Keratinocyte (primary cell): ENCODE measurements at places on chromosomes 1 and 21.

DNA sequence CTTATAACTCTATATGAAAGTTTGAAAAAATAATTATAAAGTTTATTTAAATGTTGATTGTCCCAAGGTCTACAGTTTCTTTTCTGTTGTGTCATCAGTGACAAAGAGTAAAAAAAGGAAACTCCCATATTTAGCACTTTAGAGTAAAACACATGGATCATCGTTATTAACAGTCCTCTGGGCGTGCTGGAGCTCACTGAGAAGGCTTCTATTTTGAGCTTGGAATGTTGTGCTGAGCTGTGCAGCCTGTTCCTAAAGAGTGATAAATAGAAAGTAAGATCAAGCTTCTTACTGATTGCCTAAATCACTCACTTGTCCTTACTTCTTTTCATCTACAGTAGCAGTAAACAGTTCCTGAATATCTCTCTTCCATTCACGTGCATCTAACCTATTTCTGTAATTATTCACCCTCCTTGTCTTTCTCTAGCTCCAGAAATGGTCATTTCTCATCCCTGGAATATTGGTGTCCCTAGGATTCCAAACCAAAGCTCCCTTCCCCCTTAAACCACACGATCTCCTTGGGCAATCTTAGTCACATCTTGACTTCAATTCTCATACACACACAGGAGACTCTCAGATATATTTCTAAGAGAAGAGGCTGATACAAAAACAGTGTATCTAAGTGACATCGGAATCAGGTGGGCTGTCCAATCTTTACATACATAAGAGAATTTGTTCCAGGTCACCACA lies 11.9 kb downstream of the GBP5 start:
- no peak overlapping the region for H3K27ac ChIP-seq
- H3K36me3 ChIP-seq = no peaks in the 10 kb centered on the region
- no peaks in the 10 kb centered on the region for H3K27me3 ChIP-seq
- DNase-seq = no peak
- H3K4me3 ChIP-seq = no peak overlapping the region

- no peak for DNase-seq
- no peaks in the 10 kb centered on the region for H3K27me3 ChIP-seq
- H3K4me1 ChIP-seq = no peaks in the 10 kb centered on the region
- H3K27ac ChIP-seq = no peak overlapping the region
- H3K4me3 ChIP-seq = no peak overlapping the region
- no peaks in the 10 kb centered on the region for H3K36me3 ChIP-seq
These were observed 57.0 kb downstream of the KIF26B start for GRCh38 chr1:245211761-245212160.

GRCh38 chr1:28394136-28394535 lies 24.6 kb downstream of the PHACTR4 start:
- H3K36me3 ChIP-seq = no peaks in the 10 kb centered on the region
- no peak for DNase-seq
- H3K4me3 ChIP-seq = no peak overlapping the region
- H3K27ac ChIP-seq = no peak overlapping the region

DNA sequence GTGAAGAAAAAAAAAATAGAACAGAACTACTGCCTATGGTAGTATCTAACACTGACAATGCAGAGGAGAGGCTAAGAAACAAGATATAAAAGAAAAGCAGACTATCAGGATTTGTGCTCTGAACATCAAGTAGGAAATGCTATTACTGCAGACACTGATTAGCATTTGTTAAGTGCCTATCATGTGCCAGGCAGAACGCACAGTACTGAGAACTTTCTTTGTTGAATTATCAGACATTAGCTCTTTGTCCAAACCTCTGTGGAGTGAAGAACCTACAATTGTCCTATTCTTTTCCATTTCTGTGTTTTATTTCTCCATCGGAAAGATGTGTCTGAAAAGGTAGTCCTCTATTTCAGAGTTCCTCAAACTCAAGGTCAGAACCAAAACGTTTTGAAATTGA lies 30.5 kb upstream of the DISP1 start:
- no peak overlapping the region for H3K27ac ChIP-seq
- H3K4me1 ChIP-seq = peaks cover 6% of the 10 kb centered on the region
- H3K27me3 ChIP-seq = peaks cover 5% of the 10 kb centered on the region
- no peak overlapping the region for H3K4me3 ChIP-seq
- H3K36me3 ChIP-seq = no peaks in the 10 kb centered on the region

DNA sequence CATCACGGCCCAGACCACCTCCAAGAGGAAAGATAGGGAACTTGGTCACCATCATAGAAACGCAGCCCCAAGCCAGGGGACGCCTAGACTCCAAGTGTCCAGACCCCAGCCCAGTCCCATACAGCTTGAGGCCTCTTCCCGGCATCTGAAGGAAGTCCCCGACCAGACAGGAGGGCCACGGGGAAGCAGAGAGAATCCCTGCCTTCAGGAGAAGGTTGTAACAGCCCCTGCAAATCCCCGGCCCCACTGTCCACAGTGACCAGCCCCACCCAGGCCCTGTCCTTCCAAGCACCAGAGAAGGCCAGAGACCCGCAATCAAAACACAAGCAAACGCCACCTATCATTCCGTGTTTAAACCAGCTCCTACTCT lies 1.7 kb downstream of the SLC19A1 start:
- no peak for DNase-seq
- H3K27me3 ChIP-seq = no peaks in the 10 kb centered on the region
- H3K36me3 ChIP-seq = peaks cover 9% of the 10 kb centered on the region
- peaks cover 10% of the 10 kb centered on the region for H3K4me1 ChIP-seq
- no peak overlapping the region for H3K4me3 ChIP-seq
- no peak overlapping the region for H3K27ac ChIP-seq

DNA sequence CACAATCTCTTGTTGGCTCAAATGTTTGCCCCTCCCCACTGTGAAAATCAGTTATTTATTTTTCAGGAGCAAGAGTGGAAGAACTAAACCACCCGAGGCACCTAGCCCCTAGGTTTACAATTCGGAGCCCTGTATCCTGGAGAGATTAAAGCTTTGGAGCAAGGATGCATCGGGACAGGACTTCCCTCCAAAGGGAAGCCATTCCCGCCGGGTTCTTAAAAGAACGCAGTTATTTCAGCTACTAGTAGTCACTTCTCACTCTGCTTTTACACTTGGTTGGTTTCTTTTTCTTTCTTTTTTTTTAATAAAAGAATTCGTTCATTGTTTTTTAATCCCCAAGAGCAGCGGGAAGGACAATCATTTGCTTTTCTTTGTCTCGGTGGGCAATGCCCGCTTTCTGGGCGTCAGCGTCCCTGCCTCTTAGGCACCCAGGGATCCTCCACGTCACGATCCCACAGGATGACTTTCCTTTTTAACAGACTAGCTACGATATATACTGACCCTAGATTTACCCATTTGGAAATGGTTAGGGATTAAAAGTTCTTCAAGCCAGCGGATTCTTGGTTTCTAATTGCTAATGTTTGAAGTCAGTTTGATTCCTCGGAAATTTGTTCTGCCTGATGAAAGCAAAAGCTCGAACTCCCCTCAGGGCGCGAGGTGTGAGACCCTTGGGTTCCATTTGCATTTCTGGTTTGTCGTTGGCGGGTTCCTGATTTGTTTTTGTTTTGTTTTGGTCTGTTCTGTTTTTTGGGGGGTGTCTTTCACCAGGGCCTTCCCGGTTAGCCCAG lies 9.0 kb downstream of the TBX15 start:
- H3K4me1 ChIP-seq = no peaks in the 10 kb centered on the region
- no peak for DNase-seq
- no peak overlapping the region for H3K27ac ChIP-seq
- H3K36me3 ChIP-seq = no peaks in the 10 kb centered on the region
- no peak overlapping the region for H3K4me3 ChIP-seq
- peaks cover 68% of the 10 kb centered on the region for H3K27me3 ChIP-seq

GRCh38 chr1:47611992-47612391 lies 174.1 kb downstream of the FOXD2 start:
- H3K27ac ChIP-seq = no peak overlapping the region
- no peaks in the 10 kb centered on the region for H3K27me3 ChIP-seq
- H3K4me3 ChIP-seq = no peak overlapping the region
- no peak for DNase-seq
- H3K36me3 ChIP-seq = no peaks in the 10 kb centered on the region

DNA sequence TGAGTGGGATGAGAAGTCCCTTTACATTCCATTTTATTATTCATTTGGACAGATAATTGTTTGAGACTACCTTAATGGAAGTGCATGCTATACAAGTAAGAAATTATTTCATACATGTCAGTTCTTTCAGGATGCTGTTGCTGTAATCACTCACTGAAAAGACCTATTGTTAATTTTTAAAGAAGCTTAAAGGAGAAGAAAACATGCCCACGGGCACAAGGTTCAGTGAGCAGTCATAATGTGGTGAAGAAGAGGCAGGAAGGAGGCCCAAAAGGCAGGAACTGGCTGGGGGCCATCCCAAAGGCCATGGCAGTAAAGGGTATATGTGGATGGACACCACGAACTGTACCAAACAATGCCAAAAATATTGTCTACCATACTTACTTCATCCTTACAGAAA lies 206.0 kb downstream of the LYPLAL1 start:
- H3K4me1 ChIP-seq = no peaks in the 10 kb centered on the region

GRCh38 chr1:34115233-34115632 lies 49.8 kb downstream of the CSMD2 start:
- DNase-seq = no peak
- H3K27me3 ChIP-seq = no peaks in the 10 kb centered on the region
- H3K36me3 ChIP-seq = no peaks in the 10 kb centered on the region
- peaks cover 3% of the 10 kb centered on the region for H3K4me1 ChIP-seq
- H3K27ac ChIP-seq = no peak overlapping the region
- no peak overlapping the region for H3K4me3 ChIP-seq

GRCh38 chr1:108130794-108131193 lies 69.3 kb downstream of the SLC25A24 start:
- H3K4me3 ChIP-seq = no peak overlapping the region
- no peaks in the 10 kb centered on the region for H3K27me3 ChIP-seq
- H3K27ac ChIP-seq = no peak overlapping the region
- DNase-seq = no peak

DNA sequence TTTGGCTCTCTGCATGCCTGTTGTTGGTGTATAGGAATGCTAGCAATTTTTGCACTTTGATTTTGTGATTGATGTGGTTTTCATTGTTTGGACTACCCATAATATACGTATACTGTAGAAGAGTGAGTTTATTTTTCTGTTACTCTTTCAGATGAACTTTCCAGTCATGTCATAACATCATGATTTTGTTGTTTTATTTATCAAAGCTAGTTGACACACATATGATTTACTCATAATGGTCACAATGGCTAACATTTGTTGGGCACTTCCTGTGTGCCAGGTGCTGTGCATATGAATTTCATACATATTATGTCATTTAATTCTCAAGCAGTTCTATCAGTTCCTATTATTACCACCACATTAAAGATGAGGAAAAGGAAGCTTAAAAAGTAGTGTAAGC lies 98.1 kb upstream of the GUCA2B start:
- no peak for DNase-seq
- no peak overlapping the region for H3K4me3 ChIP-seq
- H3K36me3 ChIP-seq = no peaks in the 10 kb centered on the region

GRCh38 chr1:157776971-157777391 lies at the start of gene FCRL2:
Gene FCRL2 (minus strand): TSS chr1:157777132. CDS start chr1:157777073, 59 bp downstream.
- H3K27ac ChIP-seq = no peak within 1 kb of the TSS
- H3K36me3 ChIP-seq = no peaks in the 10 kb centered on the region
- no peak within 1 kb of the TSS for H3K4me3 ChIP-seq
- no peak for DNase-seq
- no peaks in the 10 kb centered on the region for H3K27me3 ChIP-seq

- H3K4me1 ChIP-seq = no peaks in the 10 kb centered on the region
- no peak for DNase-seq
These were observed 3.5 kb upstream of the AADACL4 start for GRCh38 chr1:12640237-12640957.

DNA sequence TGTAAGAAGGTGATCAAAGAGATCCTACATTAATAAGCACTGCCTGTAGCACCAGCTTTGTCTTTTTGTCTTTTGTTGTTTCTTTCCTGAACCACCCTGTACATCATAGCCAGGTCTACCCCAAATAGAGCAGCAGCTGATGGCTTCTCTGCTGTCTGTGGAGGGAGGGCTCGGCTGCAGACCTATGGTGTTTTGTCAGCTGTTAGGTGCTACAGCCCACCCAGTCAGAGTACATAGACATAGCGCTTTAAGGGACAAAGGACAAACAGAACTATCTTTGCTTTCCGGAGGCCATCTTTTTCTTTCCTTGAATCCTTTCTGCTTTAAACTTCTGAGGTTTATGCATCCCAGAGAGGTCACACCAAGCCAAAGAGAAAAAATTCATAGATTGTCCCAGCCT lies 258.1 kb downstream of the ZNF648 start:
- H3K4me3 ChIP-seq = no peak overlapping the region
- H3K27ac ChIP-seq = no peak overlapping the region
- H3K36me3 ChIP-seq = no peaks in the 10 kb centered on the region
- no peaks in the 10 kb centered on the region for H3K4me1 ChIP-seq

DNA sequence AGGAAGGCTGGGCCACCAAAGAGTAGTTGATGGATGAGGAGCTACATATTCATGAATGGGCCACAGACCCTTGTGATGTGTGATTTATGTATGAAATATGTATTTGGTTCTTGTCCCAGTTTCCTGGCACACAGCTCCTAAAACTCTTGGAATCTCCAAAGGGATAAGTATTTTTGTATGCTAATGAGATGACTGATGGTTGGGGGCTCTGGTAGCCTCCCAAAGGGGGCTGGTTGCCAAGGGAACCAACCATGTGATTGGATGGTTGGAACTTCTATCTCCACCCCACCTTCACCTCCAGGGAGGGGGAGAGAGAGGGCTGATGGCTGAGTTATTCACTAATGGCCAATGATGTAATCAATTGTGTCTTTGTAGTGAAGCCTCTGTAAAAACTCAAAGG lies 77.1 kb downstream of the ZNF281 start:
- H3K36me3 ChIP-seq = no peaks in the 10 kb centered on the region
- H3K27me3 ChIP-seq = no peaks in the 10 kb centered on the region
- no peak overlapping the region for H3K4me3 ChIP-seq
- no peak for DNase-seq

DNA sequence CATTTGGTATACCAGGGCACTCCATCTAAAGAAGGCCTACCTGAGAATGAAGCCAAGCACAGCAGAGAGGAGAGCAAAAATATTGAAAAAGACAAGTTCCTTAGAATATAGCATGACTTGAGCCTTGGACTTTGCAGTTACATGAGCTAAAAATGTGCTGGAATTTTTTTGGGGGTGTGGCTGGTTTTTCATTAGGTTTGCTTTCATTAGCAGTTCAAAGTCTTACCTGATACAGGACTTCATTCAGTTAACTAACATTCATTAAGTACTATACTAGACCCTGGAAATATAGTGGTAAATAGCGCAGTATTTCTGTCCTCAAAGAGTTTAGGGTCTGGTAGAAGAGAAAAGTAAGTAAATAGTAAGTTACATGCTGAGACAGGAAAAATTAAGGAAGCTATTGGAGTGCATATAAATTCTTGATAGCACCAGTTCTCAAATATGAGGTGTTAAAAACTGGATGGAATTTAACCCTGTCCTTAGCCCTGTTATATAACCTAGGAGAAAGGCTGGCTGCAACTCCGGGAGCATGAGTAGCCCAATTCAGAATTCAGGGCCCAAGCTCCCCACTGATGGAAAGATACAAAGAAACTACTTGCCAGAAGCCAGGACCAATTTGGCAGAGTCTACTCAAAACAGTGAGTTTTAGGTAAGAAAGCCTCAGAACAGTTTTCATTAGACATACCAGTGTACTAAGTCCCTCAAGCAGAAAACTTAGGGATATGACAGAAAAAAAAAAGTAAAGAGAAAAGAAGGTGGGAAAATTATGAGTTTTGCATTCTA lies 3.1 kb upstream of the DOCK7 start:
- H3K27me3 ChIP-seq = no peaks in the 10 kb centered on the region
- no peaks in the 10 kb centered on the region for H3K36me3 ChIP-seq
- no peak overlapping the region for H3K4me3 ChIP-seq
- no peak for DNase-seq
